NCI-H2171 (cell line): ENCODE measurements at places on chromosomes 13 and 19.

DNA sequence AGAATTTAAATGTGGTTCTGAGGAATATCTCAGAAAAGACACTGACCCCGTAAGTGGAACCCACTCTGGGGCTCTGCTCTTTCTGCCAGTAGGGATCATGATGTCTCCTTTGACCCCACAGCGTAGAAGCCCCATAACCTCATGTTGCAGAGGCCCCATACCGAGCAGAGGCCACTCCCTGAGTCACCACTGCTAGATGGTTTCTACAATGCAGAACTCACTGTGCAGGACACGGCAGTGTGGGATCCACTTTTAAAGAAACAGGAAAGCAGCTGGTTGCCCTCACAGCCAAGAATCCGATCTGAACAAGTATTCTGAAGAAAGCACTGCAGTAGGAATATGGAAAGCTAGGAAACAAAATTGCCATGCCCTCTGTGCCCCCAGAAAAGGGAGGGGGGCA is 4.2 kb downstream of the SLC7A1 start:
- no peak for DNase-seq

DNA sequence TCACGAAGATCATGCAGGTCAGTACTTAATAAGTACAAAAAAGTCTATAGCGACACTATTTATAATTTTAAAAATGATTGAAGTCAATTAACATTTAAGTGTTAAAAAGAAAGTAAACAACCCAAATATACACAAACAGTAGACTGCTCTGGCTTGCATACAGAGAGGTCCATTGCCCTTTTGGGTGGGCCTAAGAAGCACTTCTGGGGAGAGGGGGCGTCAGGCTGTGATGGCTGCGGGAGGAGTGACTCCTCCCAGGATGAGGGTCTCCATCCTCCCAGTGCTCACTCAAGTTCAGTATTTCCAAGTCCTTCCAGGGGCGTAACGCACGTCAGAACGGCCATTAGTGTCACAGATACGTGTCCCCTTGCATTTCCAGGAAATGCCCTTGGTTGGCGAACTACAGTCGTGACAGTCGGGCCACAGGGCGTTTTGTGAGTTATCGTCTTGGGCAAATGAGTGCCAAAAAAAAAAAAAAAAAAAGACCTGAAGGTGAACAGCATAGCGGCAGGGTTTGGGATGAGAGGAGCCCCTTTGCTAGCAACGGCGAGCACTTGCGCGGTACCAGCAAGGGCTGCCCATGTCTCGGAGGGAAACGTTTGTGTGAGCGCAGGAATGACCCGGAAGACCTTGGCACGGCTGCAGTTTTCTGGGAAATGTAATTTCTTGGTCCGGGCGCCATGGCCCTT is at the start of gene SCGB2B2:
TSS of gene SCGB2B2 (minus strand) at position 463 of the 689 bp plus-strand sequence. CDS start 82,596 bp downstream, outside the sequence.
- DNase-seq: peak; percentile 86

GRCh38 chr13:64471916-64472315 is 2758.2 kb downstream of the PCDH9 start:
- no peak for DNase-seq

DNA sequence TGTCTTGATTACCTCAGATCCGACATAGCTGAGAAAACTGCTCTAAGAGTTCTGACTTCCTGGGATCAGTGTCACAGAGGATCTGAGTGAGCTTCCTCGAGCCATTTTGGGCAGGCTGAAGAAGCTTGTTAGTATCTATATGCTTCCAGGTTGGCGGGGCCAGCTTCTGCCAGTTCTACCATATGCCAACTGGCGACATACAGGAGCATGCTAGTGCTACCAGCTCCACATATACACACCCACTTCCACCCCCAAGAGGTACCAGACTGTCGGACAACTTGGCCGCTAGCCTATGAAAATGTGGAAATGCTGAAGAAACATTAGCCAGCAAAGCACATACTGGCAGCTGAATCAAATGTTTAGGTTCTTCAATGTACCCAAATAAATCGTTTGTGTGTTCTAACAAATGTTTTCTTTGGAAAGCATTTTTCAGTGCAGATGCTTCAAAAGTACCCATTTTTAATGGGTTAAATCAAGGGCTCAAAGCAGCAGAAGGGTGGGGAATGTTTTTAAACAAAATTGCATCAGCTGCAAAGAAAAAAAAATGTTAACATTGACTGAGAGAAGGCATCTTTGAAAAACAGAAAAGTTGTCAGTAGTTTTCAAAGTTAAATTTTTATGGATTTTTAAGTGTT is 163.7 kb downstream of the KLF12 start:
- DNase-seq: no peak

- DNase-seq: no peak
These were observed 13.0 kb upstream of the SIGLEC11 start for GRCh38 chr19:49973987-49974386.

- DNase-seq: no peak
These were observed 8.6 kb upstream of the CNOT3 start for GRCh38 chr19:54128796-54129616.

DNA sequence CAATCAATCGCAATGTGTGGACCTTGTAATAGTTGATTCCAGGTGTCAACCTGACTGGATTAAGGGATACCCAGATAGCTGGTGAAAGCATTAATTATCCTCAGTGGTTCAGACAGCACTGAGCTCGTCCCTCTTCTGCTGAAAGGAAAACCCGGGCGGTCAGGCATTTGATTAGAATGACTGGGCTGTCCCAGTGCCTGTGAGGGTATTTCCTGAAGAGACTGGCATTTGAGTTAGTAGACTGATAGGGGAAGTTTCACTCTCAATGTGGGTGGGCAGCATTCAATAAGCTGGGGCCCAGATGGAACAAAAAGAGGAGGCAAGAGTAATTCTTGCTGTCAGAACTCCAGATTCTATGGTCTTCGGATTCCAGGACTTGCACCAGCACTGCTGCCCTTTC is 31.9 kb downstream of the KPNA3 start:
- DNase-seq: no peak

DNA sequence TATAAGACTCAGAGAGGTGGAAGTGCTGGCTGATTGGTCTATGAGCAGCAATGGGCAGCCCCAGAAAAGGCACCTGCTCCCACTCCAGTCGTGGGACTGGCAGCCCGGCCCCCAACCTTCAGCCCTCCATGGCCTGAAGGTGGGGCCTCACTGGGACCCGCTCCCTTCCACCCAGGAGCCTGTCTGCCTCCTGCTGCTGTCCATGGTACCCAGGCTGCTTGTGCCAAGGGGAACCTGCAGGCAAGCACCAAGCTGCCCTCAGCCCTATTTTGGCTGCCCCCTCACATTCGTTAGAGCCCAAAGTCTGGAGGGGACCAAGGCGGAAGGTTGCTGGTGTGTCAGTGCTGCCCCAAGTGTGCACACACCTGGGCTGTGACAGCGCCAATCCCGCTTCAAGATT is 2304.9 kb downstream of the PCDH9 start:
- DNase-seq: no peak

- no peak for DNase-seq
These were observed 3.7 kb downstream of the COL4A2 start for GRCh38 chr13:110310541-110311442.

- DNase-seq: no peak
These were observed 2818.6 kb upstream of the PCDH20 start for GRCh38 chr13:64234255-64234654.

DNA sequence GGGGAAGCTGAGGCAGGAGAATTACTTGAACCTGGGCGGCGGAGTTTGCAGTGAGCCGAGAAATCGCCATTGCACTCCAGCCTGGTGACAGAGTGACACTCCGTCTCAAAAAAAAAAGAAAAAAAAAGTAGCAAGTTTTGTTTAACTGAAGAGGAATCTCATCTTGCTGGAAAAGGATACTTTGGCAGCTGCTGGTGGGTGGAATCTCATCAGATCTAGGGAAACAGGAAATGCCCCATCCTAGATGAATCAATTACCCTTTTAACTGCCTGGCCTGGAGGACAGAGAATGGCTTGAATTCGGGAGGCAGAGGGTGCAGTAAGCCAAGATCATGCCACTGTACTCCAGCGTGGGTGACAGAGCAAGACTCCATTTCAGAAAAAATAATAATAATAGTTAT is 8.4 kb downstream of the ZNF320 start:
- DNase-seq: no peak

DNA sequence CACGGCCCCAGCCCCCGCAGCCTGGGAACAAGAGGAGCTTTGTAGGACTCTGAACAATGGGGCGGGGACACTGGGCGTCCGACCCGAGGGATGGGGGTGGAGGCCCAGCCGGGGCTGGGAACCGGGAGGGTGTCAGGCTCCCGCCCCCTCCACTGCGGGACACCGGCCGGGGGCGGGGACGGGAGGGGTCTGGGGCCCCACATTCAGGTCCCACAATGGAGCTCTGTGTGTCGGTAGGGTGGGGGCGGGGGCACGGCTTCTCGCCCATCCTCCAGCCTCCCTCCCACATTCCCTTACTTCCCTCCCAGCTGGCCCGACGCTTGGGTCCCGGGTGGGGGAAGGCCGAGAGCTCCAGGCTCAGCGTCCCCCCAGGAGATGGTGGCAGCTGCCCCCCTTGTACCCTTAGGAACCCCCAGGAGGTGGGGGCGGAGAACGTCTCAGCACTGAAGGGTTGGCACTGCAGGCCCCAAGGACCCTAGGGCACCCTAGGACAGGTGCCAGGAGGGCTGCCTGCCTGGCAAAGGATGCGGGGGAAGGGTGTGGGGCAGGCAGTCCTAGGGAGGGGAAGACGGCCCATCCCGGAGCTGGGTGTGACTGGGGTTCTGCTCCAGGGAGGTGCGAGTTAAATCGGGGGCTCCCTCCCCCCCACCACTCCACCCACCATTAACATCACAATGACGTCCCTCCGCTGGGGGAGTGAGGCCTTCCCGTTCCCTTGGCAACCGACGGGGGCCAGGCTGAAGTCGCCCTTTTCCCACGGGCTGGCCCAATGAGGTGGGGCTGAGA is 5.3 kb downstream of the TTYH1 start:
- DNase-seq: no peak
